ENCODE measurements at places on chromosomes 3 and 15.

GRCh38 chr3:99966662-99967416 lies 147.5 kb downstream of the FILIP1L start:
- DNase-seq, result no peak

GRCh38 chr15:76904461-76905012 lies 603 bp downstream of the SCAPER start:
- no peak for DNase-seq

DNA sequence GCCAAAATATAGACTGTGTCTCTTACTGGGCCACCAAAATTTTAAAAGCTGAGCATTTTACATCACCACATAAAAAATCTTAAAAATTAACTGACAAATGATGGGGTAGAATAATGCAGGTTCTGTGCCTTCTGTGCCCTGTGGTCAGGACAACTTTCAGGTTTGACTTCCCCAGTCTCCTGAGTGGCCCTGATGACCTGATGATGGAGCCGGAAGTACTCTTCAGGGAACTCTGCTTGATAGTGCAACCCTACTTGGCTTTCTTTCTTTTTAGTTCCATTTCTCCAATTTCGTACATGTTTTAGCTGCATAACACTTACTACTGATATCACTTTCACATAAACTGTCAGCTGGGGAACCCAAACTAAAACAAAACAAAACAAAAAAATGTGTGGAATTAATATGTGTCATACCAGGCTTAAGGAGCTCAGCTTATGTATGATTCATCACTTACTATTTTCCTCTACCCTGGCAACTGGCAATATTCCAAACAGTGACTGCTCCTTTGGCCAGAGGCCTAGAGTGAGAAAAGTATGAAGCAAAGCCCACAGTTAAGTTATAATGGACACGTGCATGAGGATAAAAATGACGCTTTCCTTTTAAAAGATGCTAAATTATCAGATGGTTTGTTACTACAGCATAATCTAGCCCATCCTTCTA lies 194.3 kb downstream of the BCHE start:
- DNase-seq, result no peak

DNA sequence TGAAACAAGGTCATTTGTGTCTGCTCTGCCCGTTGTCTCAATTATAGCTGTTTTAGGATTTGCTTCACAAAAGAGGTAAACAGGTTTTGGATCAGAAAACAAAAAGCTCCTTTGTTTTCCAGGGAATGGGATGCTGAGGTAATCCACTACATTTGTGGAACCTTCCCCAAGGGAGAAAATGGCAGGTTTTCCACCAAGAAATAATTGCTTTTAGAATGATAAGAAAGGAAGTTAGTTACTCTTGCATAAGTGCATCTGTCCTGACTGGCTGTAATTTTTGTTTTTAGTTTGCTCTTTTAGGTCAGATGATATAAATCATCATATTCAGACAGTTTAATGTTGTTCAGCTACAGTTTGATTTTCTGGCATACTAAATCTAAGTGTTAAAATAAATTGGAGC lies 198.5 kb upstream of the COL8A1 start:
- no peak for DNase-seq

GRCh38 chr15:80059786-80060355 lies 395 bp downstream of the ZFAND6 start:
- peak; percentile 70 for DNase-seq

- DNase-seq, result no peak
Observed at GRCh38 chr3:53694046-53694445, 152.2 kb downstream of the CHDH start.

Data from hematopoietic multipotent progenitor cell treated with erythropoietin and hydrocortisone succinate and interleukin-3 and kit ligand, for 17 days (in vitro differentiated cells).